ENCODE measurements at places on chromosomes 2 and 18.

DNA sequence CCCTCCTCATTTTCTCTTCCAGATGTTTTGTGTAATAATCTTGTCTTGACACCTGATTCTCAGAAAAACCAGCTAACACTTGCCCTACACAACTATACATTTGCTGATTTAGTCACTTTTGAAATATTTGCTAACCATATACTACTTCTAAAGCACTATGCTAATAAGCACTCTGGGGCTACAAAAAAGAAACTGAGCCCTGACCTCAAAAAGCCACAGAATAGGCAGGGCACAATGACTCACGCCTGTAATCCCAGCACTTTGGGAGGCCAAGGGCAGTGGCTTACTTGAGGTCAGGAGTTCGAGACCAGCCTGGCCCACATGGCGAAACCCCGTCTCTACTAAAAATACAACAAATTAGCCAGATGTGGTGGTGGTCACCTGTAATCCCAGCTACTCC, 266.0 kb downstream of the RAD51AP2 start:
- no peak for DNase-seq

DNA sequence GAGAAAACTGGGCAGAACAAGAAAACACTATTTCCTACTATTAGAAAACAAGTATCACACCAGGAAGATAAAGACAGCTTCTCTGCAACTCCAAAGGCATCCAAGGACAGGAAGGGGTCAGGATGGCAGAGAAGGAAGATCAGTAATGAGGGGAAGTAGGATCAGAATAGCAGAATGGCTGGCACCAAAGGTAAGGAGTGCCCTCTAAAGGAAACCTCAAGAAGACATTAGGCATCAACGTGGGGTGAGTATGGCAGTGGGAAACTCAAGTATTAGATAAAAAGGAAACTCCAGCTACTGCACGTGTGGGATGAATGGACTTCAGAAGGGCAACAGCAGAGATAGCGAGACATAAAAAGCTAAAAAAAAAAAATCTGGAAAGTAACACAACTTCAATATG, 25.9 kb downstream of the HDLBP start:
- no peak for DNase-seq

- DNase-seq: no peak
Measured at GRCh38 chr2:145572238-145572637, 1052.3 kb upstream of the ZEB2 start.

- DNase-seq: no peak
Measured at GRCh38 chr2:30034052-30034775, 112.6 kb upstream of the YPEL5 start.

DNA sequence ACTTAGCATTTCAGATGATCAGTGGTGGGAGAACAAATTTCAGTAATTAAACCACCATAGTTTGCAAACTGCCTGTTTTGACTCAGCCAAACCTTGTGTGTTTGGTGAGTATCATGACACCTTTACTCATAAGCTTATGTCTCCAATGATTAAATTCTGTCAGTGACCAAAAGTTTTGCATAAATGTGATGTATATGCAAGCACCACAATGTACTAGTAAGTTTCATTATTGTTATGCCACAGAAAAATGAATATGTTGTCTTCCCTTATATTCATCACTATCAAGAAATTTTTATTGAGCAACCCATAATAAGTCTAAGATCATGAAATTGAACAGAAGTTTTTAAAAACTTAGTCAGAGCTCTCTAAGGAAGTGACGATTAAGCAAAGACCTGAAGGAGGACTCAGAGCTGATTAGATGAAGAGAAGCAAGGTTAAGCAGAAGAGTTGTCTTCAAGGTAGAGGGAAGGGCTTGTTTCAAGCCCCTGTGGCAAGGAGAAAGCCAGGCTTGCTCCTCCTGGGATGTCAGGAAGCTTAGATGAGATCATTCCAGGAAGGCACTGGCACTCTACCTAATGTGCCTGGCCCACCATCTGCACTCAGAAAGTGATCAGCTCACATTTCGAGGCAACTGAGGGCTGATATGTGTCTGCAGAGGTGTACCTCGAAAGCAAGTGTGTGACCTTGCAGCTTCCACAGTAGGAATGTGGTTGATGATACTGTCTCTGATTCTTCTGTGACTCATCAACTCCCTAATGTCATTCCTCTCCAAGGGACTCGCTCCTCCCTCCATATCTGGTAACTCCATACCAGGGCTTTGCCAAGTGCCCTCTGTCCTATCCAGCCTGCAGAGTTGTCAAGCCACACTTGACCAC, 54.7 kb downstream of the KCTD18 start:
- DNase-seq: no peak

DNA sequence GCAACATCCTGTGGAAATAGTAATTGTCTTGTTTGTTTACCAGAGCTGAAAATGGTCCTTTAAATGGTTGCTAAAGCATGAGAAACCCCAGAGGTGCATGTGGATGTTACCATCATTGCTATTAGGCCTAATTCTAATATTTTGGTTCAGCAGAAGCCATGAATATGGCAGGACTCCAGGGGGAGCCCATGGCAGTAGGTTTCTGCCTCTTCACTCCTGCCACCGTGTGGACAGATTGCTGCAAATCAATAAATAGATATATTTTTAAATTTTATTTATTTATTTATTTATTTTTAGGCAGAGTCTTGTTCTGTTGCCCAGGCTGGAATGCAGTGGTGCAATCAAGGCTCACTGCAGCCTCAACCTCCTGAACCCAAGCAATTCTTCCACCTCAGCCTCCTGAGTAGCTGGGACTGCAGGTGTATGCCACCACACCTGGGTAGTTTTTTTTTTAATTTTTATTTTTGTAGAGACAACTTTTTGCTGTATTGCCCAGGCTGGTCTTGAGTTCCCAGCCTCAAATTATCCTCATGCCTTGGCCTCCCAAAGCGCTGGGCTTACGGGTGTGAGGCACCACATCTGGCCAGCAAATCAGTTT, 54.9 kb upstream of the CAPN13 start:
- peak; percentile 46 for DNase-seq

- no peak for DNase-seq
Measured at GRCh38 chr2:35168351-35168750, 1187.2 kb upstream of the CRIM1 start.

GRCh38 chr18:286515-287310, 18.9 kb upstream of the THOC1 start:
- DNase-seq: no peak

DNA sequence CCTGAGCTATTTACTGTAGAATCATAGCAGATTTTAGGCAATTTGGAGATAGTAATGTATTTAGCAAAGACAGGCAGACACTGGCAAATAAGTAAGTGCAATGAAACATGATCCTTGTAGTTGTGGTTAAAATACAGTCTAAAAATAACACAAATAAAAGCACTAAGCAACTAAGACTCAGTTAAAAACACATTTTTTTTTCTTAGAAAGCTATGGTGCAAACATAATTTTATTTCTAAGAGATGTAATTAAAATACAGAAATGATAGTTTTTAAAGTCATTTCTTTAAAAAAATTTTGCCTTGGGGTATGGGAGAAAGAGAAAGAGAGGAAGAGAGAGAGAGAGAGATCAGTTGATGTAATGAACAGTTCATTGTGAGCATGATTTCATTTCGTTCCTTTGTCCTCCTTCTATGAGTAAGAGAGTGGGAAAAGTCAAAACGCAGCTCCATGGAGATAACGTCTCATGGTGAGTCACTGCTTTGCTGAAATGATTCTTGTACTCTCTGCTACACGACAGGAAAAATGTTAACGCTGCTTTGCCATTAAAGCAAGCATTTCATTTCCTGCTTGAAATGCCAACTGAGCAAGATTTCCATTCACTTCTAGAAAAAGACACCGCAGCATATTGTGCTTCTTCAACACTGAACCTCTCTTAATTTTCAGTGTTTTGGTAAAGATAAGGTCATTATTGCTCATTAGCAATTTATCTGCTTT, 61.3 kb upstream of the PGAP1 start:
- DNase-seq: no peak

DNA sequence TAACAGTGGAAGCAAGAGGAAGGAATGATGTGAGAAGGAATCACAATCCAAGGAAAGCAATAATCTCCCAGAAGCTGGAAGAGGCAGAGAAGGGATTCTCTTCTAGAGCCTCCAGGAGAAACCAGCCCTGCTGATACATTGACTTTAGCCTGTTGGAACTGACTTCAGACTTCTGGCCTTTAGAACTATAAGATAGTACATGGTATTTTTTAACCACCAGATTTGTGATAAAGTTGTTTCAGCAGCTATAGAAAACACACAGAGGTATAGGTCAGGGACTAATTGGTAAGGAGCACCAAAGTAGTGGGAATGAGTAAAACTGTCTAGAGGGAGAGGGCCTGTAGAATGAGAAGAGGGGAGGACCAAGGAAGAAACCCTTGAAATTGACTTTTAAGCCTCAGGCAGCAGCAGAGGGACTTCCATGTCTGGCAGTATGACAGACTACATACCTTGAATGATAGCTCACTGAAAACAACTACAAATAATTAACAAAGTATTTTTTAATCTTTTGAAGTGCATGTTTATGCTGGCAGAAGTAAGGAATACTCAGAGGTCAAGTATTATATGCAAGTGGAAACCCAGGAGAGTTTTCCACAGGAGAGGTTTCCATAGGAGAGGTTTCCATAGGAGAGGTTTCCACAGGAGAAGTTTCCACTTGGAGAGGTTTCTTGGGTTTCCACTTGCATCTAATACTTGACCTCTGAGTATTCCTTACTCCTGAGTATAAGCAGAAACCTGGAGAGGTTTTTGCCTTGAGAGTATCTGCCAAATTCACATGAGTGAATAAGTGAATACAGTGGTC, 33.8 kb upstream of the TMEM17 start:
- DNase-seq: no peak
